ENCODE measurements at places on chromosomes 1 and 21.

DNA sequence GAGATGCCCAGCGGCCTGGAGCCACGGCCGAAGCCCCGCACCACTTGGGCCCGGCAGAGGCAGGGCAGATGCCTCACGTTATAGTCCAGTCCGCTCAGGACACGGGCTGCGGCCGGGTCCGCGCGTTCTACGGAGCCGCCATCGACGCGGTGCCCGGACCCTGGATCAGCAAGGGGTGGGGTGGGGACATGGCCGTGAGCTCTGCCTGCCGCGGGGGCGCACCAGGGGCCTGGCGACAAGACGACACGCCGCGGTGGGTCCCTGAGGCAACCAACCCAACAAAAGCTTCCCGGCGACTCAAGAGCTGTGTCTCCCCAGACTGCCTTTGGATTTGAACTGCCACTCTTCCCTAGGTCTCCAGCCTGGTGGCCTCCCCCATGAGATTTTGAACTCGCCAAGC is 211.4 kb upstream of the GREM2 start:
- DNase-seq, result no peak

DNA sequence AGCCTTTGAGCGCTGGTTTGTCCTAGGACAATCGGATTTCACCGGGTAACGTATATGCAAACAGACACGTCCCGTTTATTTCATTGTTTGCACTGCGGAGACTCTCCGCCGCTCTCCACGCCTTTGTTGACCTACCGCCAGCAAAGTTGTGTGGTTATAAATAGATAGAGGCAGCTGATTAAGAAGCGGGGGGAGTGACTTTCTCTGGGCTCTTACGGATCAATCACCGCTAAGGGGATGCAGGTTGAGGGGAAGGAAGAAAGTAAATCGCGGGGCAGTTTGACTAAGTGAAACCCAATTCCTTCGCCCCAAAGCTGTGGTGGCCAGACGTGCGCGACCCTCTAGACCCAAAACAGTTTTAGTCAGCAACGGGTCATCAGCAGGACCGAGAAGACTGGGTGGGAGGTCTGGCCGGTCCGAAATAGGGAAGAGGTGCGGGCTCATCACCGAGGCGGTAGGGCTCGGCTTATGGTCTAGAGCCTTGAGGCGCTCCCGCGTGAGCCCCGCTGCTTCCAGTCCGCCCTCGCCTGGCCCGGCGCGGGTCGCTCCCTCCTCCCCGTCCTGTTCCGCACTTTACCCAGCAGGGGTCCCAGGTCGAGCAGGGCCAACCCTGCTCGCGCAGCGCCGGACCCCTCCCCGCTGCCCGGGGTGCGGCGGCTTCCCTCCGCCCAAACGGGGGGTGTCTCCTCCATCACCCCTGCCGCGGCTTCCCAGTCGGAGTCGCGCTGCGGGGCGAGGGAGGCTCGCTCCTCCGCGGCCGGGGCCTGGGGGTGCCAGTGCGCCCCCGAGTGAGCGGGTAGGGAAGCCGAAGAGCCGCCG is 120.8 kb upstream of the RRP15 start:
- no peak for DNase-seq

GRCh38 chr1:89951766-89952604 is 42.9 kb upstream of the ZNF326 start:
- DNase-seq, result no peak

DNA sequence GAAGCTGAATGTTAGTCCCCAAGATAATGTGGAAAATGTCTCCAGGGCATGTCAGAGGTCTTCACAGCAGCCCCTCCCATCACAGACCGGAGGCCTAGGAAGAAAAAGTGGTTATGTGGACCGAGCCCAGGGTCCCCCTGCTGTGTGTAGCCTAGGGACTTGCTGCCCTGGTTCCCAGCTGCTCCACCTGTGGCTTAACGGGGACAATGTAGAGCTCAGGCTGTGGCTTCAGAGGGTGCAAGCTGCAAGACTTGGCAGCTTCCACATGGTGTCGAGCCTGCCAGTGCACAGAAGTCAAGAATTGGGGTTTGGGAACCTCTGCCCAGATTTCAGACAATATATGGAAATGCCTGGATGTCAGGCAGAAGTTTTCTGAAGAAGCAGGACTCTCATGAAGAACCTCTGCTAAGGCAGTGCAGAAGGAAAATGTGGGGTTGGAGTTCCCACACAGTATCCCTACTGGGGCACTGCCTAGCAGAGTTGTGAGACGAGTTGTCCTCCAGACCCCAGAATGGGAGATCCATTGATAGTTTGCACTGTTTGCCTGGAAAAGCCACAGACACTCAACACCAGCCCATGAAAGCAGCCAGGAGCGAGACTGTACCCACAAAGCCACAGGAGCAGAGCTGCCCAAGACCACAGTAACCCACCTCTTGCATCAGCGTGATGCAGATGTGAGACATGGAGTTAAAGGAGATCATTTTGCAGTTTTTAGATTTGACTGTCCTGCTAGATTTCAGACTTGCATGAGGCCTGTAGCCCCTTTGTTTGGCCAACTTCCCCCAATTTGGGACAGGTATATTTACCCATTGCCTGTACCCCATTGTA is 204.9 kb downstream of the MRPL39 start:
- DNase-seq, result no peak

GRCh38 chr1:4308806-4309205 is 345.6 kb upstream of the AJAP1 start:
- no peak for DNase-seq

DNA sequence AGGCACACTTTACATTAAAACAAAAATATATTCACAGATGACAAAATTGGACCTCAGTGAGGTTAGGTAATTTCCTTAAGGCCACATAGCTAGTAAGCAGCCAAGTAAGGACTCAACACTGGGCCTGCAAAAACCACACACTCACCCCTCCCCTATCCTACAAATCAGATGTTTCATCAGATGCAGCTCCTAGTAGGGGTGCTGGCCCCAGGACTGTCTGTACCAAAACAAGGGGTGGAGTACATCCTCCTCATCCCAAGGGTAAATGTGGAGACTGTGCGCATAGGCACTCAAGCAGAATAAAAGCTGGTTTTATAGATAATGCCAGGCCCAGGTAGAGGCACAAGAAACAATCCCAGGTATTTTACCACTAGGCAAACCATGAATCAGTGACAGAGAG is 25.7 kb downstream of the URB1 start:
- DNase-seq, result no peak

GRCh38 chr1:185312361-185313138 is 4.5 kb downstream of the IVNS1ABP start:
- DNase-seq, result no peak

GRCh38 chr1:69707103-69707502 is 139.4 kb downstream of the LRRC7 start:
- no peak for DNase-seq

DNA sequence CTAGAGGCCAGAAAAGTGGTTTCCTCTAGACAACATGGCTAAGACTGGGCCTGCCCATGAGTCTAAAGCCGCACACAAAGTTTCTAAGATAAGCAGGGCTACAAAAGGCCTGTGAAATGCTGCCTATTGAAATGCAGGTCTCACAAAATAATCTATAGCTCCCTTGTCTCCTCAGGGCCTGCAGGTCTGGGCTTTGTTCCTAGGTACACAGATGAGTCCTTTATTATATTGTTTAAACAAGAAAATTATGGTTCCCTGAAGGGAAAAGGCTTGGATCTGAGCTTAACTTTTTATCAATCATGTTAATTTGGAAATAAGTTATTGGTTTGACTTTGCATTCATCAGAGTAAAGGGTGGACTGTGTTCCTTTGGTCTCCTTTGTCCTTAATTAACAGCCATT is 413.4 kb upstream of the BEND5 start:
- no peak for DNase-seq

- no peak for DNase-seq
Measured at GRCh38 chr1:155318082-155318481, 2.6 kb upstream of the RUSC1 start.

DNA sequence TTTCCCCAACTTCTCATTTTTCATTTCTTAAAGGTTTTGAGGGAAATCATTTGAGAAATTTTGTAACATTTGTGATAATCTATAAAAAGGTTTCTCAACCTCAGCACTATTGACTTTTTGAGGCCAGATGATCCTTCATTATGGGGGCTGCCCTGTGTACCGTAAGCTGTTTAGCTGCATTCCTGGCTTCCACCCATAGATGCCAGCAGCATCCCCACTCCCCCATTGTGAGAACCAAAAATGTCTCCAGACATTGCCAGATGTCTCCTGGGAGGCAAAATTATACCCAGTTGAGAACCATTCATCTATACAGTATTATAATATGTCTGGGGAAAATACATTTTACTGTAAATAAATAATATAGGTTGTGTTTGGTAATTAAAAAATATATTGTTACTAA is 146.0 kb downstream of the PBX1 start:
- DNase-seq, result no peak

DNA sequence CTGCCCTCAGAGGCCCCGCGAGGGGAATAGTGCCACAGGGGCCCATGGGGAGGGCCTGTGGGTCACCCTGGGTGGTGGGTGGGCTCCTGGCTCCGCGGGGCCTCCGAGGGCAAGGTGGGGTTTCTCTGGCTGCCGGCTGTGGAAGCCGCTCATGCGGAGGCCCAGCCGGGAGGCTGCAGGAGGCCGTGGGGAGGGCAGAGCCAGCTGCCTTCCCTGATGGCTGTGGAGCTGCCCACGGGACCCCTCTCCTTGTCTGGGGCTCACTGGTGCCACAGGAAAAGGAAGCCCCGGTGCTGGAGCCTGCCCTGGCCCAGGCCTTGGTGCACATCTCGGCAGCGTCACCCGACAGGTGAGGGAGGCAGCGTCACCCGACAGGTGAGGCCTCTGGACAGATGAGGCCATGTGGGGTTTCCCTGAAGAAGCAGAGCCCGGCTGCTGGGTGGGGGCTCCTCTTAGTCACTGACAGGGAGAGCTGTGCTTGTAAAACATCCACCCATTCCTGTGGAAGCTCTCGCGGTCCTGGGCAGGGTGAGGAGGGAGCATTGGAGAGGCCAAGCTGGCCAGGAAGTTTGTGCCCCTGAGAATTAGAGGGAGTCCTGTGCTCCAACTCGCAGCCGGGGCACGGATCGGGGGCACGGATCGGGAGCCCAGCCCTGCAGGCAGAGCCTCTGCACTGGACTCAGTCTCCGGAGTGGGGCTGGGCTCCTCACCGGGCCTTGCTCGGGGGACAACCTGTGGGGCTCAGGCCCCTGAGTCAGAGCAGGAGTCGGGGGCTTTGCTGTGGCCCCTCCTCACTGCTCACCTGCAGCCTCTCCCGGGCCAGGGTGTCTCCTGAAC is 6.1 kb downstream of the MIB2 start:
- DNase-seq, result no peak

DNA sequence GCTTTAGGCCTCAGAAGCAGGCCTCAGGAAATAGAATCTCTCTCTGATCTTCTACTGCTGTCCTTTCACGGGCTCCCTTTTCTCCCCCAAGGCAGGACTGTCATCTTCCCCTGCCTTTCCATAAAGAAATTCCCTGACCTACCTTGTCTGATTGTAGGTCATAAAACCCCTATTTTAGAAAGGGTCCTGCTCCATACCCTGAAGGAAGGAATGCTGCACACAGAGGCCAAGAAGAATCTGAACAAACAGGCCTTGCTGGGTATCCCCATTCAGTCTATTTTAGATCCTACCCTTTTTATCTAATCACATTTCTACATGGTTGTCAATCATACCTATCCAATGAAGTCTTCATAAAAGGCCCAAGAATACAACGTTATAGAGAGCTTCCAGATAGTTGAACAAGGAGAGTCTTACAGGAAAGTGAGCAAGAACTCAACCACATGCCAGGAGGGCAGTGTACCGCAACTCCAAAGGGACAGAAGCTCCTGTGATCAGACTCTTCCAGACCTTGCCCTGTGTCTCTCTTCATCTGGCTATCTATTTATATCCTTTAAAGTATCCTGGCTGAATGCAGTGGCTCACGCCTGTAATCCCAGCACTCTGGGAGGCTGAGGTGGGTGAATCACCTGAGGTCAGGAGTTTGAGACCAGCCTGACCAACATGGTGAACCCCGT is 93.1 kb downstream of the SLC16A1 start:
- no peak for DNase-seq

DNA sequence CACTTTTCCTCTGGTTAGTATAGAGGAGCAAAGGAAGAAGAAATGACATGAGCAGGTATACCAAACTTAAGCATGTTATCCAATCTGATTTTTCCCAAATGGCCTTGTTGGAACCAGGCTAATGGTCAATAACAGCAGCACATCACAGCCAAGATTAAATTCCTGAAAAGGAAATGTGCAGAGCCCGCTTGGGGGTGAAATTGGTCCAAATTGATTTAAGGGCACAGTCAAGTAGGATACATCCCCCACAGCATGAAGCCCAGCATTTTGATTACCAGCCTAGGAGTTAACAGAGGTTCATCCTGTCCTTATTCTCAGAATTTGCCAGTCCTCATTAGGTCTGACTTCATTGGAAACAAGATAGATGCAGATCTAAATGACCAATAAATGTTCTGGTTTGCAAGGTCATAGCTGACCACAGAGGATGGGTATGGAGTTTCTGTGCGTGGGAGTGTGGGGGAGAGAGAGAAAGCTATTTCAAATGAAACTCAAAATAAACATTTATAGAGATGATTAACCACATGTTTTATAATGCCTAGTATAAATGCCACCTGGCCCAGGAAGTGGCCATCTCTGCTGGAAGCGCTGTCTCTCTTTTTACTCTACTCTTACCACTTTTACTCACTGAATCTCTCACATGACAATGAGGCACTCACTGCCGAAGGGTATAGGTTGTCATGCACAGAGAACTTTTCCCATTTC is 38.7 kb downstream of the RGS5 start:
- DNase-seq, result no peak

- DNase-seq, result no peak
Measured at GRCh38 chr1:162740755-162741154, 49.7 kb upstream of the HSD17B7 start.

Data from T47D (cell line).